Activated naive CD8-positive, alpha-beta T cell treated with anti-CD3 and anti-CD28 coated beads, Interleukin-2, amount 50 U/mL, for 16 hours (primary cell): ENCODE measurements at places on chromosomes 3 and 15.

GRCh38 chr3:116038968-116039650, 406.2 kb downstream of the LSAMP start:
- DNase-seq = no peak

GRCh38 chr3:43001094-43001553, 22.0 kb downstream of the GASK1A start:
- DNase-seq = no peak

- no peak for DNase-seq
These were observed 9.2 kb downstream of the PLEKHO2 start for GRCh38 chr15:64850778-64851502.

DNA sequence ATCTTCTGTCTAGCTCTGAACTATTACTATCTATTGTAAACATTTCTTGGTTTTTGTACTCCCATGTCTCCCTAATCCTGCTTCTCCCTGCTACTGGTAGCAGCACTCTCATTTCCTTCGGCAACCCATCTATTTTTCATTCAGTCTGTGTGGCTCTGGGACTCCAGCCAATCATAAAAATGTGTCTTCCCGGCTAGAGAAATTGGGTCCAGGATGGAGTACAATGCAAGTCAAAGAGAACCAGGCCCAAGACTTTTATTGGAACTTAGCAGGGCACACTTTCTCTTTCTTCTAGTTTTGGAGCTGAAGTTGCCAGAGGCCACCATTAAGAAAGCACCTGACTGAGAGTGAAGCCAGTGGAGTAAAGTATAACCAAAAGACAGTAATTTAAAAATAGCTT, 22.8 kb upstream of the ARHGEF26 start:
- DNase-seq = no peak

DNA sequence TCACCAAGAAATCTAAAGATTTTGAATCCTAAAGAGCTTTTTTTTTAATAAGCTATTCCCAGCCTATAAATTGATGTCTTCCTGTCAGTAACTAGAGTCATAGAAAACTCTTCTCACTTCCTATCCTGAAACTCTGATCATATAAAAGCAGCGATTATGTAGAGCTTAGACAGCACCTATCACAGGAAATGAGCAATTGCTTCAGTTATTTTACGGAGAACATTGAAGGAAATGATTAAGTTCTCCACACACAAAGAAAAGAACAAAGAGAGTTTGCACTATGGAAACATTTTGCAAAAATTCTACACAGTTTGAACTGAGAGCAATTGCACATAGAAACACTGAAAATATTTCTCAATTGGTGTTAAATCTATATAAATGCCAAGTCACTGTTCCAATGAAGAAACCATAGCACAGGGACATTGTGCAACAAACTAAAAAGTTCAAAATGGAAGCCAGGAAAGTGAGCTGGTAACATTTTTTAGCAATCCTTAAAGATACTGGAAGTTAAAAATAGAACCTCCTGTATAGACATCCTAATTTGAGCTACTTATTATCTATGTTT, 291.5 kb upstream of the ARHGEF26 start:
- DNase-seq = no peak

GRCh38 chr3:77086408-77086807, 46.5 kb downstream of the ROBO2 start:
- no peak for DNase-seq

DNA sequence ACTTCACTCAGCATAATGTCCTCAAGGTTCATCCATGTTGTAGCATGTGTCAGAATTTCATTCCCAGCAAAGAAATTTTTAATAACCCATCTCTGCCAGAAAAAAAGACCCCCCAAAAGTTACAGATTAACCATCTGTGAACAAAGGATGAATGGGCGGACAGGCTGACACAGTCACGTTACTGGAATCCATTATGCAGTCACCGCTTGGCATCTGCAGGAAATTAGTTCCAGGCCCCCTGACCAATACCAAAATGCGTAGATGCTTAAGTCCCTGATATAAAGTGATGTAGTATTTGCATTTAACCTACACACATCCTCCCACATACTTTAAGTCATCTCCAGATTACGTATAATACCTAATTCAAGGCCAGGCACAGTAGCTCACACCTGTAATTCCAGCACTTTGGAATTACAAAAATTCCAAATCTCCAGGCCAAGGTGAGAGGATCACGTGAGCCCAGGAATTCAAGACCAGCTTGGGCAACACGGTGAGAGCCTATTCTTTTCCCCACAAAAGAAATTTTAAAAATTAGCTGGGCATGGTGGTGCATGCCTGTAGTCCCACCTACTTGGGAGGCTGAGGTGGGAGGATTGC, 1.5 kb upstream of the SLC12A8 start:
- DNase-seq = no peak

- peak; percentile 32 for DNase-seq
These were observed 1.1 kb downstream of the PIAS1 start for GRCh38 chr15:68055224-68055705.

- DNase-seq = no peak
These were observed 19.5 kb upstream of the ZMAT3 start for GRCh38 chr3:179091113-179091512.

DNA sequence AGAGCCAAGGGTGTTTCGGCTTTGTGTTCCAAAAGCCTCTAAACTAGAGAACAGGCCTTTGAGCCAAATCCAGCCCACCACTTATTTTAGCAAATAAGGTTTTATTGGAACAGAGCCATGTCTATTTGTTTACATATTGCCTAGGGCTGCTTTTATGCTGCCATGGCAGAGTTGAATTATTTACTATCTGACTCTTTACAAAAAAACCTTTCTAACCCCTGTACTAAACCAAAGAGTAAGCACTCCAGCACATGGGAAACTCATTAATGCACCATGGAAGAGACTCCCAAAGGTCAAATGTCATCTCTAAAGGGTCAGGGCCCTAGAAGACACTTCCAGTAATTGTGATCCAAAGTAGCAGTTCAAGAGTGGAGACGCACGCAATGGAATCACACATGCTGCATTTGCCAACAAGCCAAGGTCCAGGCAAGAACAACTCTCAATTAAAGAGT, 22.3 kb downstream of the OSBPL10 start:
- no peak for DNase-seq

- DNase-seq = no peak
These were observed 14.9 kb upstream of the CSRNP1 start for GRCh38 chr3:39168156-39168780.

- no peak for DNase-seq
These were observed 160.6 kb downstream of the ECT2 start for GRCh38 chr3:172911142-172911541.

DNA sequence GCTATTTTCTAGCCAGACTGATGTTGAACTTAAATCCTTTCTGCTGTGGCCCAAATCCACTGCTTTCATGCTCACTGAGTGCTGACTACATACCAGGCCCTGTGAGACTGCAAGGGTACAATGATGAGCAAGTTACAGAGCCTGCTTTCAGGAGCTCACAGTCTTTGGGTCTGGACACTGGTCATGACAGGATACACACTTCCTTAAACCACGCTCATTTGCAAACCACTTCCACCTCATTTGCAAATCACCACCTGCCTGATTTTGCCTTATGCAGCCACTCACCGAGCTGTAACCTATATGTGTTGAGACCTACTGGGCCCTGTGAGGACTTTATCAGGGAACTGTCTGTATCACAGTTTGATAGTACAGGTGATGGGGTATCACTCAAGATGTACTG, 50.2 kb upstream of the LRRC58 start:
- no peak for DNase-seq

- no peak for DNase-seq
These were observed 779.1 kb downstream of the MECOM start for GRCh38 chr3:168884353-168884903.

GRCh38 chr3:134260987-134261386, 10.3 kb upstream of the RYK start:
- DNase-seq = no peak
